ENCODE measurements at places on chromosomes 4 and X.

GRCh38 chr4:109215506-109215905, 87.0 kb downstream of the COL25A1 start:
- DNase-seq: no peak

- no peak for DNase-seq
Observed at GRCh38 chr4:109708435-109708834, 5.2 kb upstream of the CASP6 start.

DNA sequence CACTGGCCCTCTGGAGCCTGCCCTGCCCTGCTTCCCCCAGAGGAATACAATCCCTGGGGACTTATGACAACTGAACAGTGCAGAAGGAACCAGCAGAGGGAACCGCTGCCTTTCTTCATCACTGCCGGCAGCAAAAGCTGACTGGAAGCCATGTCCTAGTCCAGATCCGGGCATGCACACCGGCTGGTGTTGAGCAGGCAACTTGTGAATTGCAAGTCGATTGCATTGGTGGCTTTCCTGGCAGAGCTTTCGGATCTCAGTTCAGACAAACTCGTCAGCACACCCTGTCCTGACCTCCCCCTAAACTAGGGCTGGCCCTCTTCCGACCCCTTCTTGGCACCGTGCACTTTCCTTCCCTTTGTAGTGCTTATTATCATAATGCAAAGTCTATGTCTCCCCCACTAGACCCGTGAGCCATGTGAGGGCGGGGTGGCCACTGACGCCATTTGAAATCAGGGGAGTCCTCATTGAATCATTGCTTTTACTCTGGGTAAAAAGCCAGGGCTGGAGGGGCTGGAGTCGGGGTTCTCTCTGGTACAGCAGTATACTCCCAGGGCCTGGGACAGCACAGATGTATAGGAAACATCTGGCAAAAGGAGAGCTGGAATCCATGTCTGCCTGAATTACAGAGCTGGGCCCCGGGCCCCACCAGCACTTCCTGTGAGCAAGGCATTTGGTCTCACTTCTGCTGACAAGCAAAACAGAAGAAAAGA, 1.8 kb downstream of the ARHGAP4 start:
- no peak for DNase-seq

GRCh38 chrX:47420962-47421361, 50.6 kb downstream of the ZNF157 start:
- no peak for DNase-seq

- DNase-seq: peak; percentile 83
Observed at GRCh38 chr4:39732728-39733127, 34.8 kb downstream of the UBE2K start.

GRCh38 chrX:152632445-152633097, 5.1 kb upstream of the GABRQ start:
- DNase-seq: no peak

DNA sequence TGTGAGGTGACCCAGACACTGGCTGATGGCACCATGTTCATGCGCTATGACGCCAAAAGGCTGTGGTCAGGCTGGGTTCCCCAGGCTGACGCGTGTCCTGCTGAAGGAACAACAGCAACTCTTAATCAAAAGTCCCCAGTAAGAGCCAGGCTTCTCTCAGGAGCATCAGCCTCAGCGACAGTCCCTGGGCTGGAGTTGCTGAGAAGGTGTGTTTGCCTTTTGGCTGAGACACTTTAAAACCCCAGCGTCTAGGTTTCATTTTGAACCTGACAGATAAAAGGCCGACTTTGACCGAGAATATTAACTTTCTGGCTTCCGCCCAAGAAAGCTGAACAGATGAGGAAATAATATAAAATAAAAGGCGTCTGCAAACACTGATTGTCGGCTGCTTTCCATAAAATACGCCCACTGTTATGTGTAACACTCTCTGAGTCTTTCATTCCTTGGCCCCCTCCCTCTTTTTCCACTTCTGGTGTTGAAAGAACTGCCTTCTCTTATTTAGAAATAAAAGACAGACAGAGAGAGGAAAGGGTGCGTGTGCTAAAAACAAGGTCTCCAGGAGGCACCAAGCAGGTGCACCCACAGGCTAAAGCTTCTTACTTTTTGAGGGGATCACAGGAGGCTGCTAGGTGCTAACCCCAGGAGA, 373.6 kb downstream of the MID1IP1 start:
- no peak for DNase-seq

DNA sequence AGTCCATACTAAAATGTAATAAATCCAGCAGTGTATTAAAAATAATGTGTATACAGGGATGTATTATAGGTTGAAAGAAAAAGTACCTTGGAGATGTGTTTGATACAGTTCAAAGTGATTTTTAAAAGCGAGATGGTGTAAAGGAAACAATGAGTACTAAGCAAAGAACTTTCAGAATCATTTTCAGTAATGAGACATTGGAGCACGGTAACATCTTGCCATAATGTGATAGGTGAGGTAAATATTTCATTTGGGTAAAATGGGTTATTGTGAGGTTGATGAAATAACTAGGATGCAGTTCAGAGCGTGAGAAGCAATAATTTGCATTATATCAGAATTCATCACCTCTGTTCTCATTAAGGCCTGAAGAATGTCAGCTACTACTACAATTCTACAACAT, 25.9 kb downstream of the EIF2S3 start:
- no peak for DNase-seq

DNA sequence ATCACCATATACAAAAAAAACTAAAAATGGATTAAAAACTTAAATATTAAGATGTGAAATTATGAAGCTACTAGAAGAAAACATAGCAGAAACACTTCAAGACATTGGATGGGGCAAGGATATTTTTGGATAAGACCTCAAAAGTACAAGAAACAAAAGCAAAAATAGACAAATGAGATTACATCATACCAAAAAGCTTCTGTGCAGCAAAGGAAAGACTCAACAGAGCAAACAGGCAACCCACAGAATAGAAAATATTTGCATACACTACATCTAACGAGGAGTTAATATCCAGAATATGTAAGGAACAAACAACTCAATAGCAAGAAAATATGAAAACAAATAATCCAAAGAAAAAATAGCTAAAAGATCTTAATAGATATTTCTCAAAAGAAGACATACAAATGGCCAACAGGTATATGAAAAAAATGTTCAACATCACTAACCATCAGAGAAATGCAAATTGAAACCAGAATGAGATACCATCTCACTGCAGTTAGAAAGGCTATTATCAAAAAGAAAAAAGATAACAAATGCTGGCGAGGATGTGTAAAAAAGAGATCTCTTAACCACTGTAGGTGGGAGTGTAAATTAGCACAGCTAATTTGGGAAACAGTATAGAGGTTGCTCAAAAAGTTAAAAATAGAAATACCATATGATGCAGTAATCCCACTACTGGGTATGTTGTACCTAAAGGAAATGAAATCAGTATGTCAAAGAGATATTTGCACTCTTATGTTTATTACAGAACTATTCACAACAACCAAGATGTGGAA, 17.8 kb upstream of the LRCH2 start:
- DNase-seq: no peak

DNA sequence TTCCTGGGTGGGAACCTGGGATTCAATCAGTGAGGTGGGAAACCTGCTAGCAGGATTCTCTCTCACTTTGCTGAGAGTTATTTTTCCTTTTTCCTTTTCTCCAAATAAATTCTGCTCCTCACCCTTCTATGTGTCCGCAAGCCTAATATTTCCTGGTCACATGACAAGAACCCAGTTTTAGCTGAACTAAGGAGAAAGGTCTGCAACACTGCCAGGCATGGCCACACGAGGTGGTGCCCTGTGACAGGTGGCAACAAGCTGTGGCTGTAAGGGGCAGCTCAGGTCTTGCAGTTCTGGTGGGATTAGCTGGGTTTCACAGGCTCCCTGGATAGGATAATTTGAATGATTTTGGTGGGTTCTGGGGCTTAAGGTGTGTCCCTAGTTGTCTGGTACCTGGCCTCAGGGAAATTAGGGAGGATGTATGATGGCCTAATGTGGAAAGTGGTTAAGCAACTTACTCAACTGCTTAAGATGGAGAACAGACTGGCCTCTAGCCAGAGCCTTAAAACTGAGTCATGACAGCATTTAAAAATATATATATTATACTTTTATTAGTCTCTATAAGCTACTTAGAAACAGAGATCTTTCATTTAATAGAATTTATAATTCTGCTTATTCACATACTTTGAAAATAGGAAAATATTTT, 215.0 kb downstream of the IL15 start:
- peak; percentile 21 for DNase-seq

GRCh38 chr4:8781641-8782040, 90.0 kb downstream of the HMX1 start:
- no peak for DNase-seq

GRCh38 chr4:113563691-113564378, 197.7 kb downstream of the CAMK2D start:
- DNase-seq: no peak

- DNase-seq: no peak
Observed at GRCh38 chr4:30723201-30723955, 3.2 kb downstream of the PCDH7 start.

DNA sequence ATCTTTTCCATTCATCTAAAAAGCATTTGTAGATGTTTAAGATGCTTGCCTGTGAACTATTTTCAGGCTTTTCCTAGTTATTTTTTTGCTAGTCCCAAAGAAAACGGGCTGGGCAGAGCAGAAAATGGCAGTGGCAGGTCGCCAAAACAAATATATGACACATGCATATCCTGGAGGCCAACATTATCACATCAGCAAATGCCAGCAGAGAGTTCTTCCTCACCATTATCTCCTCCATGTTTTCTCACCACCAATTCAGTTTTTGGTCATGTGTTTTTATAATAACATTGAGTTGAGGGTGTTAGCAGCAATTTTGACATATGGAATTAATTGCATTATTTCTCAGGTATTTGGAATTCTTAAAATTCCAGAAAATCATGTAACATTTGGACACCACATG, 97.9 kb upstream of the EOLA2 start:
- DNase-seq: peak; percentile 36

All from skeletal muscle cell (primary cell).